Kidney epithelial cell (primary cell): ENCODE measurements at places on chromosomes 6 and 20. TPM values are rescaled to one million over a fixed set of nuclear protein-coding genes. Genes with fewer than 3 reads are reported as not detected.

GRCh38 chr6:52227495-52227894 is 16.8 kb downstream of the IL17F start:
- DNase-seq: no peak

Gene GRM1
- under 0.01 TPM in 1 of 2 replicates, not detected in the other for total RNA-seq

Gene IL17F
- not detected in 2 replicates for total RNA-seq

Gene TAP2
- total RNA-seq: 22.5 and 22.7 TPM in 2 replicates

Gene HCK
- 0.17 and 0.34 TPM in 2 replicates for total RNA-seq

DNA sequence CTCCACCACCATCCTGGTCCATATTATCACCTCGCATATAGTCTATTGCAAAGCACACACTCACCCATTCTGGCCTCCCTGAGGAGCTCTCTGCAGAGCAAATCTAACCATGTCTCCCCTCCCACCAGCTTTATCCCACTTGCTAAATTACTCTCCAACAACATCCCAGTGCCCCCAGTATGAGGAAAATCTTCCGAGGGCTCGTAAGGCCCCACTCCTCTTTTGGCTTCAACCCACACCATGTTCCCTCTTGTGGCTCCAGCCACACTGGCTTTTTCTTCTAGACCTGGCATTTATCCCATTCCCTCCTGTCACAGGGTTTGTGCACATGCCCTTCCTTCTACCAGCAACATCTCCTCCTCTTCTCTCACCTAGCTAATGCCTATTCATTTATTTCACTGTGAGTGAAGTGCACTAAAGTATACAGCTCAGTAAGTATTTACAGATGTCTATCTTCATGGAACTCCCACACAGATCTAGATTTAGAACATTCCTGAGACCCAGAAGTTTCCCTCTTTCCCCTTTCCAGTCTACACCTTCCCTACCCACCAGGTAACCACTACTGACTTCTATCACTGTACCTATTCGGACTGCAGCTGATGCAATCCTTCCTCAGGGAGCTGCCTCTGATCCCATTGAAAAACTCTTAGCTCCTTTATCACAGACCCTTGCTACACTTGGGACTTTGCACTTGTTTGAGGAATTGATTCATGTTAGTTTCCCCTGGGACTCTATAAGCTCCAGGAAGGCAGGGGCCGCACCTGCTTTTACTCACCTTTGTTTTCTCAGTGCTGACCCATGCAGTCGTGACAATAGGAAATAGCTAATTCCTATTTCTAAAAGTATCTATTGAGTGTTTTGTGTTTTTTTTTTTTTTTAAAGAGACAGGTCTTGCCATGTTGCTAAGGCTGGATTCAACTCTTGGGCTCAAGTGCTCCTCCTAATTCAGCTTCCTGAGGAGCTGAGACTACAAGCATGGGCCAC is 15.5 kb downstream of the MRPL14 start:
- DNase-seq: no peak

Gene CDSN
- total RNA-seq: not detected in 2 replicates

- no peak for DNase-seq
Observed at GRCh38 chr6:33123732-33124524, 48.1 kb downstream of the HLA-DPB1 start.

DNA sequence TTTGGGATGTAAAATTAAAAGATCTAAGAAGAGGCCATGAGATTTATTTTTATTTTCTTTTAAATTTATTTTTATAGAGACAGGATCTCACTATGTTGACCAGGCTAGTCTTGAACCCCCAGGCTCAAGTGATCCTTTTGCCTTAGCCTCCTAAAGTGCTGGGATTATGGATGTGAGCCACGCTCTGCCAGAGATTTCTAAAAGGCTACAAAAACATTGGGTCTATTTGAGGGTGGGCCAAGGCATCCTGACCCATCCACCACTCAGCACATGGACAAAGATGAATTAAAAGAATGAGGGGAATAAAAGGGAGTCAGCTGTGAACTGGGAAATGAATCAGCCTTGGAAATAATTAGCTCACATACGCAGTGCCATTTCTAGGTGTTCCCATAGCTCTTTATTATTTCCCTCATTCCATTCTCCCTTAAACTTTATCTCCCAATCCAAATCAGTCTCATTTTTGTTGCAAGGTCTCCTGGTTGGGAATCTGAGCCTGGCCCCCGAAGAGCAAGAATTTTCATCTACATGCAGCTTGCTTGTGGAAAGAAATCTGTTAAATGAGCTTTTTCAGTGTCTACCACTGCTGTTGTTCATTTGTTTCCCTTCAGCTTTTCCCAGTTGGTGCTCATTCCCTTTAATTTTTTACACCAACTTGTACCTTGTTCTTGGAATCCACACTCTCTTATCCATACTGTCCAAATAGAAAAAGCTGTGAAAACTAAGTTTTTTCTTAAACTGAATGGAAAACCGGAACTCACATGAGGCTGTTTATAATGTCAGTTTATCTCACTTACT is 66.9 kb downstream of the MKKS start:
- DNase-seq: no peak

GRCh38 chr6:130859161-130859867 is 32.1 kb downstream of the SMLR1 start:
- no peak for DNase-seq

GRCh38 chr6:157755746-157756411 is 67.2 kb upstream of the SNX9 start:
- no peak for DNase-seq

DNA sequence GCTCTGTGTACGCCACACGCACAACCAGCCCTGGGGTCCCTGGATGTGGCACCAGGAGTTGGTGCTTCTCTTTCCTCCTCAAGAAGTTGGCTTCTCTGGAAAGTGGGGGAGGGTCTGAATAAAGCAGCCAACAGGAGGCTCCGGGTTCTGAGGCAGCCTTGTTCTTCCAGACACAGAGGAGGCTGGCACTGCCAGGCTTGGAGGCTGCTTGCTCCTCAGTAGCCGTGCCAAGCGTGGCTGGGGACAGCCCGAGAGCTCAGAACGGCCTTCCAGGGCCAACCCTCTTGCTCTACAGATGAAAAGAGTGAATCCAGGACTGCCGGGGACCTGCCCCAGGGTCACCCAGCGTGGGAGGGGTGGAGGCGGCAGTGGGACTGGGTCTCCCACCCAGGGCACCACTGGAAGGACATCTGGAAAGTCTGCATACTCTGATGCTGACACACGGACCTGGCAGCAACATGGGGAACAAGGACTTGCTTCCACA is 70.4 kb downstream of the SLC22A23 start:
- no peak for DNase-seq

DNA sequence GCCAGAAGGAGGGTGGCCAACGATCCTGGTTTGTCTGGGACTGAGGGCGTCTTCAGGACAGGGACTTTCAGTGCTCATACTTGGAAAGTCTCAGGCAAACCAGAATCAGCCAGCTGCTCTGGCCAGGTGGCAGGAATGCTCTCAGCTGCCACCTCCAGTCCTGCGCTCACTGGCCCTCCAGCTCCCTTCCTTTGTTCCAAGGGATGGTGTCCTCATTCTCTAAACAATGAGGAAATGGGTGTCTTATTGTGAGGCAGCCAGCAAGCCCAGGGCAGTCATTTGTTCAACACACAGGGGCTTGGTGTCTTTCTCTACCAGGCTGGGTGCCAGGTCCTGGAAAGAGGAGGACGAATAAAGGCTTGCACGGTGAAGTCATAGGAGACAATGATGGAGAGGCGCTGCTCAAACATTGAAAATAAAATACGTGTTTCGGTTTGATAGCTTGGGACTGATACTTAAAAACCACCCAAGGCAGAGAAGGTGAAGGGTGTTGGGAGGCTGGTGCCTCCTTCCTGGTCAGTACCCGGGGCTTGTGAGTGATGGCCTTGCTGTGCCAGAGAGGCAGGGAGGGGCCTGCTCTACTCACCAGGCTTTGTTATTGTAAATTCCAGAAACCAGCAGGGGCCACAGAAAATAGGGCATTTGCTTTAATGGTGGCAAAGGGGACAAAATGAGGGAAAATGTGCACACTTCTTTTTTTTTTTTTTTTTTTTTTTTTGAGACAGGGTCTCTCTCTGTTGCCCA is 11.3 kb upstream of the TMEM181 start:
- no peak for DNase-seq

- no peak for DNase-seq
Observed at GRCh38 chr6:121694389-121694788, 258.9 kb downstream of the GJA1 start.

DNA sequence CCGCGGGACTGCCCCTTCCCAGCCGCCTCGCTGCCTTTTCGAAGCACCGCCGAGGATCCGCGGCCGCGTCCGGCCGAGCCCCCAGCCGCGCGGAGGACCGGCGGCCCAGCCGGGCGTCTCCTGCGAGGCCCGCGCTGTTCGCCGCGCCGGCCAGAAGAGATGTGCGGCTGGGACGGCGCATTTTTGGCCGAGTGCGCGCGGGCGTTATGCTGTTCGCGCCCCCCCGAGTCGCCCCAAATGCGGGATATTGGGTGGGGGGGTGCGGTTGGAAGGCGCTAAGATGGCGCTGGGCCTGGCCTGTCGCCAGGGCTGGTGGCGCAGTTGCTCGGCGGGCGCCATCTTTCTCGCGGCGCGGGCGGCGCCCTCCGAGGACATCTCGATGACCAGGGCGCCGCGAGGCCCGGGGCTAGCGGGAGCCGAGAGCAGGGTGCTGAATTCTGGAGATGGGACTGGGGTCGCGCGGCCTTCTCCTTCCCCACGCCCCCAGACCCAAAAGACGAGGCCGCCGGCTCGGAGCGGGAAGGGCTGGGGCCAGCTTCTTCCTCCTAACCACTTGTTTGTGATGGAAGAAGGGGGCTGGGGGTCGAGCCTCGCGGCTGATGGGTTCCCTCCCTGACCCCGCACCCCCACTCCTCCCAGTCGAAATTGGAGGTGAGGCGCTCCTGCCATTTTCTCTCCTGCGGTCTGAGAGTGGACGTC is 1.5 kb downstream of the BICRAL start:
- no peak for DNase-seq

- no peak for DNase-seq
Observed at GRCh38 chr20:44736170-44737021, 9.3 kb upstream of the KCNK15 start.

- no peak for DNase-seq
Observed at GRCh38 chr20:13340088-13340487, 119.0 kb downstream of the ISM1 start.

DNA sequence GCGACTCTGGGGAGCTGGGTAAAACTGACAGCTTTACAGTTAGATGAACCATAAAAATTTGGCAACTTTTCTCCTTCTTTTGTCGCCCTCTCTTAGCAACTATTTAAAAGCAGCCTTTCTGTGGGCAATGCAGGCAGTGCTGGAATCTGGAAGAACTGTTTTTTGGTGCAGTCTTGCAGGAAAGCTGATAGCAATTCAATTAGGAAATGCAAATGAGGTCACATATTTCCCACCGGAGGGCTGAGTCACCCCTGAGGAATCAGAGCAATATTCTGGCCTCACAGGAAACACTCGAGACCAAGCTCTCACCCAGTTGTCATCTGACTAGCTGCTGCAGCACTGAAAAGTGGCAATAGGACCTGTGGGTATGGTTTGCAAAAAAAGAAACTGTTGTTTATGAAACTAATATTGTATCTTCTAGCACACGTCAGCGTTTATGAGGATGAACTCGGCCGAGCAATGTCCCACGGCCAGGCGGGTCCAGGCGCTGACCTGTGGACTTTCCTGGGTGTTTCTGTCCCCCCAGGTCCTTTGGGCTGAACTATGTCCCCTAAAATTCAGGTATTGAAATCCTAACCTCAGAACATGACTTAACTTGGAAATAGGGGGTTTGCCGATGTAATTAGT is 312.3 kb downstream of the TAF4 start:
- DNase-seq: peak; percentile 59

GRCh38 chr20:47792021-47792618 is 6.8 kb upstream of the SULF2 start:
- peak; percentile 84 for DNase-seq
